A549 treated with Mapracorat at 1 μM for 4 hours (cell line): ENCODE measurements at places on chromosomes 16 and 17. TPM values are rescaled to one million over a fixed set of nuclear protein-coding genes. Genes with fewer than 3 reads are reported as not detected.

TNFSF13 gene
- total RNA-seq = 0.70 to 1.2 TPM (median 1.0 TPM) in 5 replicates

STAC2 gene
- 2.3 to 3.4 TPM (median 2.9 TPM) in 5 replicates for total RNA-seq

STX1B gene
- total RNA-seq = 1.4 to 2.2 TPM (median 1.8 TPM) in 5 replicates

FA2H gene
- total RNA-seq = 28.5 to 33.6 TPM (median 31.6 TPM) in 5 replicates

FOXN1 gene
- total RNA-seq = 0.04 to 0.08 TPM (median 0.06 TPM) in 3 of 5 replicates, not detected in the others

PPY gene
- not detected in 5 replicates for total RNA-seq

CNGB1 gene
- 0.05 to 0.49 TPM (median 0.08 TPM) in 5 replicates for total RNA-seq

TNRC6A gene
- 27.9 to 33.4 TPM (median 30.3 TPM) in 5 replicates for total RNA-seq

TAC4 gene
- total RNA-seq = not detected in 5 replicates

SCNN1G gene
- total RNA-seq = 1.1 to 1.5 TPM (median 1.4 TPM) in 5 replicates

EFNB3 gene
- total RNA-seq = 1.1 to 1.3 TPM (median 1.2 TPM) in 5 replicates

SMTNL2 gene
- total RNA-seq = 0.15 to 0.97 TPM (median 0.36 TPM) in 5 replicates

NPIPB4 gene
- total RNA-seq = 21.4 to 30.4 TPM (median 26.9 TPM) in 5 replicates

SNAI3 gene
- 0.07 to 0.23 TPM (median 0.16 TPM) in 5 replicates for total RNA-seq

CDRT15L2 gene
- not detected in 5 replicates for total RNA-seq

ZNF688 gene
- total RNA-seq = 4.9 to 8.7 TPM (median 6.6 TPM) in 5 replicates

KRT23 gene
- total RNA-seq = 0.08 to 0.15 TPM (median 0.08 TPM) in 3 of 5 replicates, not detected in the others

TMEM98 gene
- 42.5 to 53.4 TPM (median 46.5 TPM) in 5 replicates for total RNA-seq

ATXN1L gene
- 13.5 to 19.0 TPM (median 17.5 TPM) in 5 replicates for total RNA-seq

CD300E gene
- total RNA-seq = not detected in 5 replicates

SYT17 gene
- 9.7 to 13.1 TPM (median 11.0 TPM) in 5 replicates for total RNA-seq

CD300H gene
- 0.31 to 0.57 TPM in 2 of 5 replicates, not detected in the others for total RNA-seq

SECTM1 gene
- 1.3 to 2.5 TPM (median 2.0 TPM) in 5 replicates for total RNA-seq

HS3ST3A1 gene
- 0.32 TPM in 1 of 5 replicates, not detected in the others for total RNA-seq

KRT25 gene
- not detected in 5 replicates for total RNA-seq

KRT24 gene
- not detected in 5 replicates for total RNA-seq

EPOP gene
- total RNA-seq = 9.9 to 13.2 TPM (median 12.2 TPM) in 5 replicates

NUP85 gene
- 93.6 to 108 TPM (median 95.6 TPM) in 5 replicates for total RNA-seq

CACNA1G gene
- 2.7 to 4.6 TPM (median 4.1 TPM) in 5 replicates for total RNA-seq

CENPX gene
- total RNA-seq = 143 to 203 TPM (median 188 TPM) in 5 replicates

CHRNB1 gene
- total RNA-seq = 8.2 to 10.6 TPM (median 8.6 TPM) in 5 replicates
